Stimulated activated CD8-positive, alpha-beta memory T cell treated with anti-CD3 and anti-CD28 coated beads, Interleukin-4, amount 100 ng/mL, for 4 hours (primary cell): ENCODE measurements at places on chromosomes 5 and 9.

- no peak for DNase-seq
Measured at GRCh38 chr9:136851941-136852663, at the start of gene MAMDC4. TSS of gene MAMDC4 (plus strand) at chr9:136852346. CDS start at chr9:136852417, 71 bp downstream.

GRCh38 chr5:91140657-91141056 is 242.5 kb downstream of the ARRDC3 start:
- DNase-seq: no peak

GRCh38 chr5:40680741-40681362 is 1.1 kb downstream of the PTGER4 start:
- no peak for DNase-seq

- no peak for DNase-seq
Measured at GRCh38 chr9:3330792-3331420, 194.9 kb downstream of the RFX3 start.

GRCh38 chr5:21140987-21141386 is 1153.0 kb upstream of the CDH18 start:
- no peak for DNase-seq

GRCh38 chr9:131257266-131258025 is 18.9 kb downstream of the FAM78A start:
- DNase-seq: no peak

DNA sequence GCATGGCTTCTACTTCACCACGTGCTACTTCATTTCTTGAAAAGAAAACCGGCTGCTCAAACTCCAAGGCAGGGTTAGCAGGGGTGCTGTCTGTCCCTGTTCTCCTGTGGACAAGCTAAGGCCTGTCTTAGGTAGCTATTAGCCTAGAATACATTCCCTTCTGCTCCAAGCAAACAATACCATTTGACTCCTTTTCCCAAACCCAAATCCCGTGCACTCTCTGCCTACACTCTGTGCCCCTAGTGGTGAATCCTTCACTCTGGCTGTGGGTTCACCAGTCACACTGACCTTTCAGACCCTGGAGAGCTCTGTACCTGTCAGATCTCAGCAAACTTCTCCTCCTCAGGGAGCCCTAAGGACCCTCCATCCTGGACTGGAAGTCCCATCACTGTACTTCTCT is 211.6 kb downstream of the SLIT3 start:
- DNase-seq: no peak

DNA sequence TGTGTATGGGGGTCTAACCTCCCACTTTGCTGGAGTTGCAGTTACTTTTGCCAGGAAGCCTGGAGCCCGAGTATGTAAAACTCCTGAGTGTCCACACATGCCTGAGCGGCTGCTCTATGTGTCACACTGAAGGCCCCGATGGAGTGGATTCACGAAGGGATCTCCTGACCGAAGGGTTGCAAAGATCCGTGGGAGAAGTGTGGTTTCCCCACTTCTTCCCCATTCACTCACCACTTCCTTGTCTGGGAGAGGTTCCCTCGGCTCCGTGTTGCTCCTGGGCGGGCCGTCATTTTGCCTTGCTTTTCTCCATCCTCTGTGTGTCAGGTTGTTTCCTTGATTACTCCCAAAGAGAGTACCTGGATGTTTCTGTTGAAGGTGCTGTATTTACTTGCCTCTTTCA is 16.2 kb upstream of the IL3 start:
- no peak for DNase-seq

DNA sequence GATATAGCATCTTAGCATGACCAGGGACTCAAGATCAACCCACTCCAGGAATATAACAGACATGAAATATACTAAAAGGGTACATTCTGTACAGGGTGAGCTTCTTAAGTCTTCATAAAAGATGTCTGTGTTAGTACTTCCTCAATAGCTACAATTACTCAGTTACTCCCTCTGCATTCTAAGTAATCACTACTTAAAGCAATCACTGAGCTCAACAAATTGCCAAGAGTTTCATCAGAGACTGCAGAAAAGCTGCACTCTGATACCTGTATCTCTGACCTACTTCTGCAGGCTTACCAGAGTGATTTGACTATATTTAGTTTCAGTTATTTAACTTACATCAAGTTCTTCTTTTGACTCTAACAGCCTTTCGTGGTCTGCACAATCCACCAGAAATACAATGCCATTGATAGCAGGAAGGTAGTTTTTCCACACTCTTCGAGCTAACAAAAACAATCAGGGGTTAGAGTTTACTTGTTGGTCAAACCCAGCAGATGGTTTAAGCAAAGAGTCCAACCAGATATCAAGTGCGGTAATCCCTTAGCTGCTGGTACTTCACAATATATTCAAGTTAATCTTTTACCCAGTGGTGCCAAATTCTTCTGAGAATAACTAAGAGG is 23.3 kb downstream of the SAR1B start:
- no peak for DNase-seq

DNA sequence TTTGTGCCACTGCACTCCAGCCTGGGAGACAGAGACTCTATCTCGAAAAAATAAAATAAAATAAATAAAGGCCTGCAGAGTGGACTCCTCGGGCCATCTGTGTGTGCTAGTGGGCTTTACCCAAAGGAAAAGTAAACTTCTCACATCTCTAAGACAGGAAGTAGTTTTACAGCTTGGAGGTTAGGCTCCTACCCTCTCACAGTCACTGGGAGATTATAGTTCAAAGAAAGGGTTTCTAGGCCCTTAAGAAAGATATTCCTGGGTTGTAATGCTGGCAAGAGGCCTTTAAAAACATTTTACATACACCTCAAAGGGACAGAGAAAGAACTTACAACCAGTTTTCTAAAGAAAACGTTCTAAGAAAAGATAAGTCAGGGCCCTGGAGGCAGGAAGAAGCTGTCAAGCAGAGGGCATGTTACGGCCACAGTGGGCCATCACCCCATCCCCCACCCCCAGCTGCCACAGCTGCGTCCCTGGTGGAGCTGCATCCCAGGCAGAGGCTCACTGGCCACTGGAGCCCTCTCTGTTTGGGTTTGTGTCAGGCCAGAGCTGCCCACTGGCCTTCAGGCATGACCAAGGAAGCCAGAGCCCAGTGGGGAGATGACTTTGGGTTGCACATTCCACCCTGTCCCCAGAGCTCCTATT is 78.1 kb upstream of the CDK20 start:
- DNase-seq: no peak

GRCh38 chr5:54022223-54022622 is 288.1 kb downstream of the ARL15 start:
- no peak for DNase-seq

GRCh38 chr9:88741335-88741734 is 206.4 kb downstream of the NXNL2 start:
- no peak for DNase-seq
